ENCODE measurements at places on chromosomes 1 and 21. TPM values are rescaled to one million over a fixed set of nuclear protein-coding genes. Genes with fewer than 3 reads are reported as not detected.
A peak's percentile ranks its signal among the peaks of the same experiment; 100 is the strongest.

GRCh38 chr1:91506071-91506470, 5.4 kb downstream of the CDC7 start:
- H3K27me3 ChIP-seq, result no peaks in the 10 kb centered on the region
- H3K27ac ChIP-seq, result no peak overlapping the region
- no peaks in the 10 kb centered on the region for H3K36me3 ChIP-seq
- no peak overlapping the region for H3K4me3 ChIP-seq

- DNase-seq, result no peak
- no peaks in the 10 kb centered on the region for H3K36me3 ChIP-seq
- no peaks in the 10 kb centered on the region for H3K4me1 ChIP-seq
- no peak overlapping the region for H3K27ac ChIP-seq
Measured at GRCh38 chr1:58929671-58930325, 146.0 kb upstream of the JUN start.

DNA sequence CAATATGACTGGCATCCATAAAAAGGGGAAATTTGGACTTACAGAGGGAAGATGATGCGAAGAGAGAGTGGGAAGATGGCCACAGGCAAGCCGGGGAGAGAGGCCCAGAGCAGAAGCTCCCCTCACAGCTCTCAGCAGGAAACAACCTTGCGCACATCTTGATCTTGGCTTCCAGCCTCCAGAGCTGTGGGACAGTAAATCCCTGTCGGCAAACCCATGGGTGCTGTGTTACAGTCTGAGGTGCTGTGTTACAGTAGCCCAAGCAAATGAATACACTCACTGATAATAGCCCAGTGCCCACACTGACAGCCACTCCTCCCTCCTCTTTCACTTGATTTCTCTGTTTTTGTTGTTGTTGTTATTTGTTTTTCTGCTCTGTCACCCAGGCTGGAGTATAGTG, 22.4 kb downstream of the CDCA8 start:
- H3K27me3 ChIP-seq, result no peaks in the 10 kb centered on the region
- H3K4me3 ChIP-seq, result no peak overlapping the region
- no peak for DNase-seq
- no peaks in the 10 kb centered on the region for H3K4me1 ChIP-seq
- H3K36me3 ChIP-seq, result no peaks in the 10 kb centered on the region

GRCh38 chr1:6397844-6398441, 4.4 kb upstream of the ACOT7 start:
- peaks cover 9% of the 10 kb centered on the region for H3K4me1 ChIP-seq
- H3K36me3 ChIP-seq, result no peaks in the 10 kb centered on the region
- DNase-seq, result no peak
- H3K27me3 ChIP-seq, result no peaks in the 10 kb centered on the region
- no peak overlapping the region for H3K4me3 ChIP-seq
- no peak overlapping the region for H3K27ac ChIP-seq

DNA sequence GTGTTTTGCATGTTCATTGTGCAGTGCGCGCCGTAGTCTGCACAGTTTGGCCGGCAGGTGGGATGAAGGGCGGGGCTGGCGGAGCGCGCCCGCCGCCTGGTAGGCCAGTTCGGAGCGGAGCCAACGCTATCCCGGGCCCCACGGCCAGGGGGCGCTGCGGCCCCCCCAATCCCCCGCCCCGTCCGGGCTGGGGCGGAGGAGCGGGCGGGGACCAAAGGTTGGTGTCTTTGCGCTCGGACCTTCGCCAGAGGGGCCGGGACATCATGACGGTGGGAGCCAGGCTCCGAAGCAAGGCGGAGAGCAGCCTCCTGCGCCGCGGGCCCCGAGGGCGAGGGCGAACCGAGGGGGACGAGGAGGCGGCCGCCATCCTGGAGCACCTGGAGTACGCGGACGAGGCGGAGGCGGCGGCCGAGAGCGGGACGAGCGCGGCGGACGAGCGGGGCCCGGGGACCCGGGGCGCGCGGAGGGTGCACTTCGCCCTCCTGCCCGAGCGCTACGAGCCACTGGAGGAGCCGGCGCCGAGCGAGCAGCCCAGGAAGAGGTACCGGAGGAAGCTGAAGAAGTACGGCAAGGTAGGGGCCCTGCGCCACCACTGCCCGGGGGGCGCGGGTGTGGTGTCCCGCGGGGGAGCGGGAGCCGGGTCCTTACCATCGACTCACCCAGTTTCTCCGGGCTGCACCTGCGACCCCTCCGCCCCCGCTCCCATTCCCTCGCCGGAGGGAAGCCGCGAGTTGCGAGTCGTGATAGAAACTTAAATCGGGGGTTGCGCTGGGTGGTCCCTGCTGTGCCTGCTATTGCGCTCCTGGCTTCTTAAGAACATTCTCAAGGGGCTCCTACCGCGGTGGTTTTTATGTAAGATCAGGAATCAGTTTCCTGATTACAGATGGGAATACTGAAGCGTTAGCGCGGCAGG, at the start of gene C1orf115:
C1orf115 (plus strand) TSS at position 224 of the 913 bp plus-strand sequence; CDS start at position 264, 40 bp downstream.
- peaks cover 5% of the 10 kb centered on the region for H3K36me3 ChIP-seq
- H3K27ac ChIP-seq, result peak within 1 kb of the TSS; percentile 50
- DNase-seq, result peak; percentile 92
- H3K4me1 ChIP-seq, result peaks cover 14% of the 10 kb centered on the region

DNA sequence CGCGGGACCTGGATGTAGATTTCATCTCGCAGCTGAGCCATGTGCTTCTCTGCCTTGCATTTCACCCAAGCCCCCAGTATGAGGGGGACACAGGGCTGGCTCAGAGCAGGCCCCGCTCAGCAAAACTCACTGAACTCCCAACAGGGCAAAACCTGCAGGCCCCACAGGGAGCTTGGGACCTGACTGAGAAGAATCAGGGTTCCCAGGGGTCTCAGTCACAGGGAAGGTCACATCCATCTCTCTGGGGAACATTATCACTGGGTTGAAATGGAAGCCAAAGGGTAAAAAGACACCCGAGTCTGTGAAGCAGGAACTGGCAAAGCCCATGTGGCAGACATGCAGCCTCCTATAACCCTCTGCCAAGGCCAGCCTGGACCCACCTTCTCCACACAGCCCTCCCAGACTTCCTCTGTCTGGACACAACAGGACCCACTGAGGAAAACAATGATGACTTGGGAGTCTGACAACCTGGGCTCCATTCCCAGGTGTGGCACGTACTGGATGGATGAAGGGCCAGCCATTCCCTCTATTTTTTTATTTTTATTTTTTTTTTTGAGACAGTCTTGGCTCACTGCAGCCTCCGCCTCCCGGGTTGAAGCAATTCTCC, 11.7 kb downstream of the HSPG2 start:
- H3K4me1 ChIP-seq, result peaks cover 10% of the 10 kb centered on the region
- H3K27me3 ChIP-seq, result no peaks in the 10 kb centered on the region
- no peaks in the 10 kb centered on the region for H3K36me3 ChIP-seq
- no peak overlapping the region for H3K4me3 ChIP-seq
- DNase-seq, result no peak
- no peak overlapping the region for H3K27ac ChIP-seq

Gene UBXN10
- 0.49 TPM for total RNA-seq

DNA sequence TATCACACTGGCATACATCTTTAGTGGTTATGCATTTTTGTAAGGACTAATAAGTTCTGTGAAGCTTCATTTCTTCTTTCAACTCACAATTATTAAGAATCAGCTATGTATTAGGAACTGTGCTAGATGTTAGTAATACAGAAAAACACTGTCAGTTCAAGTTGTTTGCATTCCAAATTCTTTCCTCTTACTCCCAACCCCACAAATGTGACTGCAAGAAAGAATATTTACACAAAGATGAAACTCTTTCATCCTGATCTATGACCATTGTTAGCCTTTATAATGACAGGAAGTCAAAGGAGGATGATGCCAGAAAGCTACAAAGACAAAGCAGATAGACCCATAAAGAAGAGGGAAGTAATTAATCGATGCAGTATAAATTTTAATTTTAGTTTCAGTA, 21.0 kb upstream of the GADD45A start:
- H3K27me3 ChIP-seq, result no peaks in the 10 kb centered on the region
- H3K36me3 ChIP-seq, result no peaks in the 10 kb centered on the region

Gene TMEM82
- not detected for total RNA-seq

- no peaks in the 10 kb centered on the region for H3K4me1 ChIP-seq
- no peak overlapping the region for H3K4me3 ChIP-seq
Measured at GRCh38 chr1:15128520-15129313, 24.8 kb upstream of the TMEM51 start.

Gene GPR25
- not detected for total RNA-seq

GRCh38 chr1:12600880-12601633, 17.0 kb downstream of the DHRS3 start:
- H3K27me3 ChIP-seq, result peaks cover 11% of the 10 kb centered on the region
- H3K36me3 ChIP-seq, result no peaks in the 10 kb centered on the region
- no peak overlapping the region for H3K27ac ChIP-seq
- no peak overlapping the region for H3K4me3 ChIP-seq

DNA sequence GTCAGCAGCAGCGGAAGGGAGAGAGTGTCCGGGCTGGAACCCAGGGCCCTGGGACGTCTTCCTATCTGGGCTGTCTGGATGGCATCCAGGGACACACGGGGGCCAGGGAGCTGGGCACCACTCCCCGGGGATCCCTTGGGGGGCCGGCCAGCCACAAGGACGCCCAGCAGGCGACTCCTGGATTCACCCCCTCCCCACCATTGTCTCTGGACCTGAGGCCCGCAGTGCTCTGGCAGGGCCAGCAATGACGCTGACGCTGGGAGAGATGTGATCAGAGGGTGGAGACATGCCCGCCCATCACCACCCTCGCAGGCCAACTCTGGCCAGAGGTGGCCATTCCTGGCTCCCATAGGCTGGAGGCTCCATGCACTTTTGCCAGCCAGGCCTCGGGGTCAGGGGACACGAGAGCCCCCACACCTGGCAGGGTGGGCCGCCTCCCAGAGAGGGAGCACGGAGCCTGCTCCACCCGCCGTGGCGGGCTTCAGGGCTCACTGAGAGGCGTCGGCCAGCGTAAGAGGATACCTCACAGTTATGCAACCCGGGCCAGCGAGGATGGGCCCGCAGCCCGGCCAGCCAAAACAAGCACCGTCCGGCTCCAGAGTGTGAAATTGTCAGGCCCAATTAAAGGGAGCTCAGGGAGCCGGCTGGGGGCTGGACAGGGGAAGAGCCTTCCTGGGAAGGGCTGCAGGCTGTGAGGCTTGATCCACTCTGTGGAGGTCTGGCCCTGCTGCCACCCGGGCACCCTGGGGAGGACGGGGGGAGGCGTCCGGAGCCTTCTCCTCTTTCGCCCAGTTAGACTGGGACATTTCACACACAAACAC, 10.3 kb downstream of the ACTRT2 start:
- no peak overlapping the region for H3K27ac ChIP-seq
- no peak for DNase-seq
- H3K4me3 ChIP-seq, result no peak overlapping the region
- no peaks in the 10 kb centered on the region for H3K36me3 ChIP-seq
- no peaks in the 10 kb centered on the region for H3K27me3 ChIP-seq
- H3K4me1 ChIP-seq, result no peaks in the 10 kb centered on the region

- H3K36me3 ChIP-seq, result no peaks in the 10 kb centered on the region
- H3K4me3 ChIP-seq, result peak overlapping the region; percentile 97
- peak overlapping the region; percentile 95 for H3K27ac ChIP-seq
- peaks cover 13% of the 10 kb centered on the region for H3K27me3 ChIP-seq
- no peak for DNase-seq
Measured at GRCh38 chr1:200739702-200740570, 1.2 kb downstream of the CAMSAP2 start.

Gene ATP1A4
- total RNA-seq, result not detected

GRCh38 chr1:214546886-214547641, 4.3 kb downstream of the PTPN14 start:
- DNase-seq, result no peak
- H3K27me3 ChIP-seq, result peaks cover 5% of the 10 kb centered on the region
- H3K4me3 ChIP-seq, result no peak overlapping the region
- H3K27ac ChIP-seq, result no peak overlapping the region
- H3K36me3 ChIP-seq, result no peaks in the 10 kb centered on the region
- peaks cover 22% of the 10 kb centered on the region for H3K4me1 ChIP-seq

GRCh38 chr1:26302733-26303405, 3.6 kb downstream of the UBXN11 start:
- peaks cover 21% of the 10 kb centered on the region for H3K4me1 ChIP-seq
- DNase-seq, result no peak
- peak overlapping the region; percentile 84 for H3K27ac ChIP-seq

DNA sequence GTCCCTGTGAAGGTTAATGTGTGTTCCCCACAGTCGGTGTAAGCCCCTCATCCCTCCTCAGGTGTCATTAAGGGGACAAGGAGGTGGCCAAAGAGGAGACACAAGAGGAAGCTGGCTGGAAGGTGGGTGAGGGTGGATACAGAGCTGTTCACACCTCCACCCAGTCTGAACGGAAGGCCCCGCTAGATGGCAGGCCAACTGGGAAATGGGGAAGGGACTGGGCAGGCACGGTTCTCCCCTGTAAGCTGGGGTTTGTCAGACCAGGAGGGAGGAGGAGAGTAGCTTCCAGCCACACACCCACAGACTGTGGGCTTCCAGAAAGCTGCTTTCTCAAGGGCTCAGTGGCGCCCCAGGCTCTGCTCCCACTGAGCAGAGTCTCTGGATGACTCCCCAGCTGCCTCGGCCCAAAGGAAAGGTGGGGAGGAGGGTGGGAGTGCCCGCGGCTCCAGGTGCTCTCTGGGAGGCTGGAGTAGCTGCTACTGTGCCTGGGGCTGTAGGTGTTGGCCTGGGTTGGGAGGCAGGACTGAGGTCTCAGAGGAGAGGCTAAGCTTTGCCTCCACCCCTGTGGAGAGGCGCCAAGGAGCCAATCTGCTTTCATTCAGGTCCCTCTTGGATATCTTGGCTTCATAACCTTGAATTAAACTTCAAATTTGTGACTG, 41.2 kb downstream of the PCP4 start:
- peaks cover 2% of the 10 kb centered on the region for H3K27me3 ChIP-seq
- no peak for DNase-seq

Gene RPTN
- not detected for total RNA-seq

Gene CNIH3
- 4.4 TPM for total RNA-seq

GRCh38 chr1:154813300-154813816, 56.7 kb downstream of the KCNN3 start:
- H3K27ac ChIP-seq, result peak overlapping the region; percentile 74
- H3K4me1 ChIP-seq, result peaks cover 15% of the 10 kb centered on the region
- DNase-seq, result no peak
- no peaks in the 10 kb centered on the region for H3K36me3 ChIP-seq

Gene FCER1G
- total RNA-seq, result 1.3 TPM

- H3K36me3 ChIP-seq, result no peaks in the 10 kb centered on the region
- DNase-seq, result no peak
- H3K27me3 ChIP-seq, result no peaks in the 10 kb centered on the region
- H3K4me3 ChIP-seq, result no peak overlapping the region
Measured at GRCh38 chr1:117096951-117097408, 24.6 kb downstream of the TRIM45 start.

Gene CTH
- total RNA-seq, result 7.3 TPM

All from glutamatergic neuron (in vitro differentiated cells).